Right atrium auricular region (tissue), 2 donors: ENCODE measurements at places on chromosomes 7 and 10. TPM values are rescaled to one million over a fixed set of nuclear protein-coding genes. Genes with fewer than 3 reads are reported as not detected.

GRCh38 chr7:156560075-156560474, 80.5 kb upstream of the RNF32 start:
- no peak overlapping the region for H3K27ac ChIP-seq
- H3K27me3 ChIP-seq: no peaks in the 10 kb centered on the region
- H3K4me1 ChIP-seq: no peaks in the 10 kb centered on the region
- H3K4me3 ChIP-seq: no peak overlapping the region

GRCh38 chr10:70510453-70510852, 31.9 kb downstream of the PALD1 start:
- H3K4me3 ChIP-seq: no peak overlapping the region
- H3K27me3 ChIP-seq: no peaks in the 10 kb centered on the region
- no peaks in the 10 kb centered on the region for H3K36me3 ChIP-seq
- DNase-seq: no peak
- H3K27ac ChIP-seq: peak overlapping the region; percentile 11

DNA sequence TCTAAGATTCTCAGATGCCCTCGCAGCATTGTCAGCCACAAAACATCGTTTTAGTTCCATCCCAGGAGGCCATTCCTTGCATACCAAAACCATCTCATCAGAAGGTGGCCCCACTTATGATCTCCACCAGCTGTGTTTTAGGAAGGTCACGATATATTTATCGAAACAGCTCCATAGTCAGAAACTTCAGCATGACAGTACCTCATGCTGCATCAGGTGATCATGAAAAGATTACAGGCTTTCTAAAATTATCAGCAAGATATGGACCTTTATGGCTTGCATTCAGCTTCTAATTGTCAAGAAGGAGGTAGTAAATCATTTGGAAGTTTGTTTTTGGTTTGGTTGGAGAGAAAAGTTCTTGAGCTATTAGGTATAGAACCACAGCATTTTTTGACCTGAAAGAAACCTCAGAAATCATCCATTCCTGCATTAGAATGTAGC, 20.0 kb downstream of the JAZF1 start:
- no peak overlapping the region for H3K27ac ChIP-seq
- no peaks in the 10 kb centered on the region for H3K4me1 ChIP-seq
- H3K27me3 ChIP-seq: no peaks in the 10 kb centered on the region
- no peak for DNase-seq
- H3K36me3 ChIP-seq: no peaks in the 10 kb centered on the region

- H3K4me3 ChIP-seq: no peak overlapping the region
- H3K27me3 ChIP-seq: no peaks in the 10 kb centered on the region
- peaks cover 24% of the 10 kb centered on the region for H3K4me1 ChIP-seq
- H3K36me3 ChIP-seq: peaks cover 32% of the 10 kb centered on the region
- DNase-seq: no peak
Measured at GRCh38 chr7:107208024-107208521, 39.3 kb downstream of the HBP1 start.

- no peak overlapping the region for H3K4me3 ChIP-seq
- H3K36me3 ChIP-seq: no peaks in the 10 kb centered on the region
- H3K27ac ChIP-seq: no peak overlapping the region
- no peaks in the 10 kb centered on the region for H3K27me3 ChIP-seq
- DNase-seq: no peak
Measured at GRCh38 chr10:2263561-2263960, 526.2 kb upstream of the ADARB2 start.

DNA sequence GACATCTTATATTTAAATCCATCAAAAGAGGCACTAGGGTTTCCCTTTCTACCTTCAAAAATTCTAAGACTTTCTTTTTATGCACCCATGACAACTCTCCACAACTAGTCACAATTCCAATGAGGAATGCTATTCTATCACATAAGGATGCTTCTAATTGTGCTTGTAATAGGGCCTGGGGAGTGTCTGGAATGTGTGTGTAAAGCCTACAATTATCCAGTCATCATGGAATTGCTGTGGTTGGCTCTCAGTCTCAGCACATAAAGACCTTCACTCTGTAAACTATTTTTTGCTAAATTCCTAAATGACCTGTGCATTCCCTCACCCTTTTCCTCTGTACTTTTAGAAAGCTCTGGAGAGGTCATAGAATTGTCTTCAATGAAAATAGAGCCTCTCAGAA, 86.7 kb downstream of the EPDR1 start:
- no peak for DNase-seq
- no peak overlapping the region for H3K27ac ChIP-seq
- H3K27me3 ChIP-seq: no peaks in the 10 kb centered on the region

DNA sequence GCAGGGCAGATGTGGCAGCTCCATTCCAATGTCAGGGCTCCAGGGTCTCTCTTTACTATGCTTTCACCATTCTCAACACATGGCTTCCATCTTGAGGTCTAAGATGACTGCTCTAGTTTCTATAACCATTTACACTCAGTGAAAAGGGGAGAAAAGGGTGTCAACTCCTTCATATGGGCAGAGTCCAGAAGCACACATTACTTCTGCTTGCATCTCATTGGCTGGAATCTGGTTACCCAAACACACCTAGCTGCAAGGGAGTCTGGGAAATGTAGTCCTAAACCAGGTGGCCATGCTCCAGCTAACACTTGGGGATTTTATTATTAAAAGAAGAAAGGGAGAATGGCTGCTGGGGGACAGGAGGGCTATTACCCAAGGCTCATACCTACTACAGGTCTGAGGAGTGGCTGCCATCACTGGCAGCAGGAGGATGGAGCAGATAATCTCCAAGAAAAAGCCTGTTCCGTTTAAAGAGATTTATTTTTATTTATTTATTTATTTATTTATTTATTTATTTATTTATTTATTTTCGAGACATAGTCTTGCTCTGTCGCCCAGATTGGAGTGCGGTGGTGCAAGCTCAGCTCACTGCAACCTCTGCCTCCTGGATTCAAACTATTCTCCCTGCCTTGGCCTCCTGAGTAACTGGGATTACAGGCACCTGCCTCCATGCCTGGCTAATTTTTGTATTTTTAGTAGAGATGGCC, 29.1 kb upstream of the LBX1 start:
- H3K27ac ChIP-seq: no peak overlapping the region
- no peaks in the 10 kb centered on the region for H3K27me3 ChIP-seq
- H3K36me3 ChIP-seq: no peaks in the 10 kb centered on the region
- no peak overlapping the region for H3K4me3 ChIP-seq
- no peaks in the 10 kb centered on the region for H3K4me1 ChIP-seq

DNA sequence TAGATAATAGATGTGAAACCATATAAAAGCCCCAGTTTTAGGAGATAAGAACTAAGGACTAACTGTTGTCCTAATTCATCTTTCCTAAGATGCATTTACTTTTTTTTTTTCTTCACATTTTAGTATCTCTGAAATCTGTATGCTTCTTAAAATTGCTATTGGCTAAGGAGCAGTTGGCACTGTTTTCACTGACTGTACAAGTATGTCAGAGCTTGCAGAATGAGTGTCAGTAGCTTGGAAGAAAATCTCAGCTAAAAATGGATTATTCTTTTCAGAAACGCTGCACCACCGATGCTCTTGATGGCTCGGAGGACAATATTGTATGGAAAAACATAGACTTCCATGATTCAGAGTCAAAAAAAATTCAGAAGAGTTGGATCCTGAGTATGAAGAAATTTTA, 91.1 kb upstream of the DNAJB12 start:
- DNase-seq: no peak
- no peaks in the 10 kb centered on the region for H3K4me1 ChIP-seq
- H3K27ac ChIP-seq: no peak overlapping the region
- H3K27me3 ChIP-seq: no peaks in the 10 kb centered on the region

DNA sequence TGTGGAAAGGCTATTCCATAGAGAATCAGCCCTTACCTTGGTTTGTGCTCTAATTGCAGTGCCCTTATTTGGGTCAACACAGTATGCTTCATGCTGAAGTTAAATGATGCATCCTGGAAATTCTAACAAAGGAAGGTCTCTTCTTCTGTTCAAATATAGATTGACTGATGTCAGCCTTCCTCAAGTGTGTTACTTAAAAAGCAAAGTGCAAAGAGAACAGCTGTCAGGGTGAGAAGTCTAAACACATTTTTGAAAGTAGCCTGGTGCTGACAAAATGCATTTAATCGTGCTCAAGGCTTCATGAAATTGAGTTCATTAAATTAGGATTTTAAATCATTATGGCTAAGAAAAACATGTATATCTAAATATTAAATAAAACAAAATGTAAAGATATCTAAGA, 19.5 kb downstream of the AGR2 start:
- H3K36me3 ChIP-seq: no peaks in the 10 kb centered on the region
- no peak for DNase-seq
- H3K4me3 ChIP-seq: no peak overlapping the region
- no peak overlapping the region for H3K27ac ChIP-seq

- H3K27ac ChIP-seq: no peak overlapping the region
- peaks cover 83% of the 10 kb centered on the region for H3K36me3 ChIP-seq
- H3K27me3 ChIP-seq: no peaks in the 10 kb centered on the region
- no peak overlapping the region for H3K4me3 ChIP-seq
- DNase-seq: no peak
Measured at GRCh38 chr10:87058171-87058570, 36.5 kb downstream of the GLUD1 start.

DNA sequence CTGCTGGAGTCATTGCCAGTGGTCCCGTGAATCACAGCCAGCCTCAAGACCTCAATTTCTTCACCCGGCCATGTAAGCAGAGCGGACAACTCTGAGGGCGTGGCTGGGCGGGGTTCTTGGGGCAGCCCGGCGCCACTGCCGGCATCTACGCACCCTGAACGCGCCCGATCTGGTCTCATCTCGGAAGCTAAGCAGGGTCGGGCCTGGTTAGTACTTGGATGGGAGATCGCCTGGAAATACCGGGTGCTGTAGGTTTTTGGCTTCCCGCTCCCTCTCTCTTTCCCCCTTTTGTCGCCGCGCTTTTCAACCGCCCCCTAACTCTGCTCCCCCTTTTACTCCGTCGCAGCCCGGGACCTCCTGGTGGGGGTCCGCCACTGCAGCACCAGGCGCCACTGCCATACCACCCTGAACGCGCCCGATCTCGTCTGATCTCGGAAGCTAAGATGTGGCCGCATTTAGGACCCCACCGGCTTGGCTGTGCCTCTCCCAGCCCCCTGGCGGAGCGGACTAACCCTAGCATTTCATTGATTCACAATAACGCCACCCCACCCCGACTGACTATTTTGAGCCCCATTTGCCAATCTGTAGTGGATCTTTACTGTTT, 25.3 kb downstream of the GARIN1A start:
- H3K27me3 ChIP-seq: no peaks in the 10 kb centered on the region
- H3K36me3 ChIP-seq: no peaks in the 10 kb centered on the region
- H3K4me1 ChIP-seq: peaks cover 7% of the 10 kb centered on the region
- no peak overlapping the region for H3K27ac ChIP-seq
- DNase-seq: peak; percentile 62

- H3K4me3 ChIP-seq: no peak overlapping the region
- H3K36me3 ChIP-seq: no peaks in the 10 kb centered on the region
- no peaks in the 10 kb centered on the region for H3K27me3 ChIP-seq
- H3K4me1 ChIP-seq: no peaks in the 10 kb centered on the region
- no peak for DNase-seq
- H3K27ac ChIP-seq: no peak overlapping the region
Measured at GRCh38 chr10:124019886-124020797, 73.3 kb downstream of the CHST15 start.

DNA sequence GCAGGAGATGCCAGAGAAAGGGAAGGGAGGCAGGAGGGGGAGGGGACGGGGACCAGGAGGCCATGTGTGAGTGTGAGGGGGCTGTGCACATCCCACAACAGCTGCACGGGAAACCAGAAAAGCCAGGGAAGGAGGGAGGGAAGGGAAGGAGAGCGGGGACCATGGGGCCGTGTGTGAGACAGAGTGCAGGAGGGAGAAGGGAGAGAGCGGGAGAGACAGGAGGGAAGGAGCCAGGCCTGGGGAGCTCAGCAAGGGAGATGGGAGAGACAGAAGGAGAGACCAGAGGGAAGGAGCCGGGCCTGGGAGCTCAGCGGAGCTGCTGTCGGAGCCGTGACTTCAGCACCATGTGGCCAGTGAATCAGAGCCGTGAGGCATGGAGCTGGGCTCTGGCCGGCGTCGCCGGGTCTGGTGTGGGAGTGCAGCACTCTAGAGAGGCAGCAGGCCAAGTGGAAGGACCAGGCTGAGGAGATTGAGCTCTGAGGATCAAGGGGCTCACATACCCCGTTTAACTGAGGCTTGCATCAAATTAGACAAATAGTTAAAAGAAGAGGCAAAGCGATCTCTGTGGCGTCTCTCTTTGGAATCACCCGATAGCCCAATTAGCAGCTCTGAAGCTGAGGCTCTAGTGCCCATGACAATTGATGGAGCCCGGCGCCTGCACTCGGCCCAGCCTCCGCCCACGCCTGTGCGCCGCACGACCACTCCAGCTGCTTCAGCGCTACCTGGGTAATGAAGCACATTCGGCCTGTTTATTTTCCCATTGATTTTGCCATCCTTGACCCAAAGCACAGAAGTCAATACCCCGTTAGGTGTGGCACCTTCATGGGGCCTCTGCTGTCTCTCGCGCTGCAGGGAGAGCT, 150.4 kb downstream of the MAD1L1 start:
- H3K4me1 ChIP-seq: no peaks in the 10 kb centered on the region
- H3K4me3 ChIP-seq: no peak overlapping the region
- H3K27ac ChIP-seq: no peak overlapping the region
- no peaks in the 10 kb centered on the region for H3K36me3 ChIP-seq
- no peak for DNase-seq
- no peaks in the 10 kb centered on the region for H3K27me3 ChIP-seq

- peaks cover 14% of the 10 kb centered on the region for H3K4me1 ChIP-seq
- H3K27me3 ChIP-seq: no peaks in the 10 kb centered on the region
- DNase-seq: no peak
Measured at GRCh38 chr10:78689584-78689935, 379.2 kb upstream of the ZMIZ1 start.

- no peaks in the 10 kb centered on the region for H3K27me3 ChIP-seq
- H3K36me3 ChIP-seq: no peaks in the 10 kb centered on the region
- no peak for DNase-seq
- no peaks in the 10 kb centered on the region for H3K4me1 ChIP-seq
- H3K27ac ChIP-seq: no peak overlapping the region
Measured at GRCh38 chr10:56123247-56123646, 237.8 kb downstream of the ZWINT start.

DNA sequence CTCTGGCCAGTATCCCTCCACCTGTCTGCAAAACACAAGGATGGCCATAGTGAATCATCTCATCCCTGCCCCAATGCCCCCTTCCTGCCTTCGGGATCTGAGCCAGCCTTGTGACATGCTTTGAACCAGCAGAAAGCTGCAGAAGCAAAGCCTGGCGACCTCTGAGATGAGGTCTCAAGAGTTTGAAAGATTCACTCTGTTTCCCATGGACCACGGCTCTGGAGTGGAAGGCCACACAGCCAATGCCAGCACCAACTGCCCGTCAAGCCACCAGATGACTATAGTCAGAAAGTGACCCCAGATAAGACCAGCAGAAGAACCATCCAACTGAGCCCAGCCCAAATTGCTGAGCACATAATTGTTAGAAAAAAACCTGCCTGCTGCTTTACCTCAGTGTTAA, 193.9 kb upstream of the PPP2R2D start:
- H3K36me3 ChIP-seq: no peaks in the 10 kb centered on the region
- no peaks in the 10 kb centered on the region for H3K4me1 ChIP-seq
- H3K27ac ChIP-seq: no peak overlapping the region
- no peak overlapping the region for H3K4me3 ChIP-seq
- no peaks in the 10 kb centered on the region for H3K27me3 ChIP-seq

The MRLN gene
- not detected for total RNA-seq

The AUTS2 gene
- 8.6 TPM for total RNA-seq

The WEE2 gene
- not detected for total RNA-seq

The TDRD1 gene
- total RNA-seq: 1.1 TPM
